ENCODE measurements at places on chromosomes 2 and 18.

- no peak for DNase-seq
These were observed 49.0 kb downstream of the SNED1 start for GRCh38 chr2:241047253-241048010.

DNA sequence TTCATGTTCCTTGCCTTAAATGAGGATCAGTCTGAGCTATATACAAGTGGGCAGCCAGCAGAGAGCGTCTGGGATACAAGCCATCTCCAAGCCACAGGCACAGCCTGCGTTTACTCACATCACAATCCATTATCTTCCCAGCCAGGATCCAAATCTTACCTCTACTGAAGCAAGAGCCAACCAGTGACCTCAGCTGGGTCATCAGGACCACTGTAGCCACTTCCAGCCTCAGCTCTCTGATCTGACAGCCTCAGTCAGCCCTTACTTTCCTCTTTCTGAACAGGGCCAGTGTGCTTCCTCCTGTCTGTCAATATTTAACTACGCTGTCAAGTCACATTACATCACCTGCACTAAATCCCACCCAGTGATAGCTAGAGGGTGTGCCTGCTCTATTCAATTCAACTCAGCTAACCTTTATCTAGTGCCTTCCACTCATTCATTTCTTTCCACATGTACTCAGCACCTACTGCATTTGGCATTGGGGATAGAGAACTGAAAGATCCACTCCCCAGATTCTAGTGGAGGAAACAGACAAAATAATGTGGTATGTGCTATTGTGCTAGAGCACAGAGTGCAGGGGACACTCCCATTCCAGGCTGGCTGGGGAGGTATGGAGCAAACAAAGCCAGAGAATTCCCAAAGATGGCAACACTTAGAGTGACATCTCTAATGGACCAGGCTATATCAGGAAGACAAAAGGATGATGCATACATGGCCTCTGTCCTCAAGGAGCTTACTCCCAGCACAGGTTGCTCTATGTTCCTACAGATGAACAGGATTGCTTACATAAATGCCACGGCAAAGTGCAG lies 146.5 kb downstream of the NCKAP5 start:
- DNase-seq: no peak

DNA sequence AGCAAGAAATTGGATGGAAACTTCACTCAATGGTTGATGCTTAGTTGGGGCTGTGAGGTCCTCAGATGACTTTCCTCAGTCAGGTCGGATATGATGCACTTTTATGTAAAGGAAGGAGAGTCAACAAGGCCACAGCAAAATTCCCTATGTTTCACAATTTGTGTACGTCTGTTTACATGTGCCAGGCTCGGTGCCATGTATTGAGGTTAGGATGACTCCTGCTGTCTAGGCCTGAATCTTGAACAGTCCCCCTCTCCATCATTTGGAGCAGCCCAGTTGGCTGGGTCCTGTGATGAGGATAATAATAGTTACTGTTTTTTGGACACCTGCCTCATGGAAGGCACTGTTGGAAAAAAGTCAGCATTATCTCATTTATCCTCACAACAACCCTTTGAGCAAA lies 43.1 kb downstream of the VSNL1 start:
- DNase-seq: no peak

DNA sequence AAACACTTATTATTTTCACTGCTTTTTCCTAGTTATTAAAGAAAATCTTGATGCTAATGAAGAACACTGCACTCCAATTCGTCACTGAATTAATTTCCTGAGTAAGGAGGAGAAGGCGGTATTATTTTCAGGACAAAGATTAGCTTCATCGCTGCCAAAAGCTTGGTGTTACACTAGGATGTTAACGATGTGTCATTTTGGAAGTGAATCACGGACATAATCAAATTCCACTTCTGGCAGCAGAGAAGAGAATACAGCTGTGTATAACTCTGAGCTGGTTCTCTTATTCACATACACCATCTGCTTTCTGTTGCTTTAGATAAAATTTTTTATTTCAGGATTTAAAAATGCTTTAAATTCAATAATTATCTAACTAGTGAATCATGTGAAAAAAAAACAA lies 74.1 kb downstream of the SCG2 start:
- no peak for DNase-seq

- DNase-seq: no peak
These were observed 323.7 kb downstream of the SLC4A3 start for GRCh38 chr2:219951099-219951498.

GRCh38 chr2:77372636-77373035 lies 149.5 kb downstream of the LRRTM4 start:
- DNase-seq: no peak

DNA sequence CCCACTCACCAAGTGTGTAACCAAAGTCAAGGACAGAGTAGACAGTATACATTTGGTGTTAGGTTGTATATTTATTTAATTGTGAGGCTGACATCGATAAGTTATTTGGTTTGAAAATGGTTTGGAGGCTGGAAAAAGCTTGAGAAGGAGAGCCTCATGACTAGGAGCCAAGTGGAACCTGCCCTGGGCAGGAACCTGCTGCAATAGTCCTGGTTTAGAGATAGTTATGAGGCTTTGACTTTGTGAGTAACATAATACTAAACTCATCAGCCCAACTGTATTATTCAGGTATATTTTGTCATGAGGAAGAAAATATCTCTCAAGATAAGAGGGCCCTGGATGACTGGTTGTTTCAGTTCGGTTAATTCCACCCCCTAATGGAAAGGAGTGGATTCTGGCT lies 234.3 kb upstream of the CYRIA start:
- no peak for DNase-seq

DNA sequence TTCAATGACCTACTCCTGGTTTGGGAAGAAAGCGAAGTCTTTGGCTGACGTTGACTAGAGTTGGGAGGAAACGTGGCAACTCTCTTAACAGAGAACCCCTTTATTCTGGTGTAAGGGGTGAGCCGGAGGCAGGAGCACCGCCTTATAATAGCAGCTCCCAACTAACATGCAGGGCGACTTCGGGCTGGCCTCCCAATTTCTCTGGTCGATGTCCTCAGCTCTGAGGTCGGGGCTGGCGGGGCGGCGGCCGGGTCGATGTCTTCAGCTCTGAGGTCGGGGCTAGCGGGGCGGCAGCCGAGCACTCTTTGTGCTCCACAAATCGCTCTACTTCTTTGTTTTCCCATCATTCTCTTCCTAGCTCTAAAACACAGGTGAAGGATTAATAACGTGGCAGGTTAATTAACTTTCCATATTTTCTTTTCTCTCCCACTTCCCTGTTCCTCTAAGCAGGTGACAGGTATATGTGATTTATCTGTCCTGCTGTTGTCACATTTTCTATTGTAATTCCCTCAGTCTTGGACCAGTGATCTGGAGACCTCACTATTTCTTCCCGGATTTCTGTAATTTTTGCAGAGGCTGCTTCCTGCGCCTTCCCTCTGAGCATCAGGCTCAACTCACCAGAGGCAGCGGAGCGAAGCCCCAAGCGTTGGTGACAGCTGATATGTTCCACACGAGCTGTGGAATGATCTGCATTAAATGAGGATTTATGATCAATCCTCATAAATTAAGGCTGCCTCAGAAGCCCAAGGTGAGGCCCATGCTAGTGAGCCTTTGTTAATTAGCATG lies 64.3 kb downstream of the ACKR3 start:
- no peak for DNase-seq

- DNase-seq: no peak
These were observed 173.8 kb downstream of the NRXN1 start for GRCh38 chr2:50858156-50858555.

DNA sequence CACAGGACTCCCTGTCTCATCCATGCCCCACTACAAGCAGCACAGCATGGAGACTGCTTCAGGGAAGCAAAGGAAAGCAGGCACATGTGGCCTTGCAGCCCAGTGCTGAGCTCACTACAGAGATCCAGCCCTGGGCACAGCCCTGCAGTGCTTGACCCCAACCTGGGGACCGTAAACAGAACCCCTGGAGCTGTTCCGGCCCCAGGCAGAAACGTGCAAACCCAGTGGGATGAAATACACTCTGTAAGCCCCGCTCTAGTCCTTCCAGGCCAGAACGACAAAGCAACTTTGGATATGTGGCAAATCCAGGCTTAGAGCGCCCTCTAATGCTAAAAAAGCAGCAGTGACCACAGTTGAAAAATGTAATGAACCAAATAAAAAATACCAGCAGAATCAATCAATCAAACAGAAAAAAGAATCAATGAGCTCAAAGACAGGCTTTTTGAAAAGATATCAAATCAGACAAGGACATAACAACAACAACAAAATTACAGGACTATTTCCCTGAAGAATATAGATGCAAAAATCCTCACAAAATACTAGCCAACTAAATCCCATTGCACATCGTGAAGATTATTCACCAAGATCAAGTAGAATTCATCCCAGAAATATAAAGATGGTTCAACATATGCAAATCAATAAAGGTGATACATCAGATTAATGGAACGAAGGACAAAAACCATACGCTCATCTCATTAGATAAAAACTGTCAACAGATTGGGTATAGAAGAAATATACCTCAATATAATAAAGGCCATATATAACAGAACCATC lies 45.6 kb downstream of the ZNF519 start:
- no peak for DNase-seq
